Endothelial cell (in vitro differentiated cells): ENCODE measurements at places on chromosomes 2 and 18.

DNA sequence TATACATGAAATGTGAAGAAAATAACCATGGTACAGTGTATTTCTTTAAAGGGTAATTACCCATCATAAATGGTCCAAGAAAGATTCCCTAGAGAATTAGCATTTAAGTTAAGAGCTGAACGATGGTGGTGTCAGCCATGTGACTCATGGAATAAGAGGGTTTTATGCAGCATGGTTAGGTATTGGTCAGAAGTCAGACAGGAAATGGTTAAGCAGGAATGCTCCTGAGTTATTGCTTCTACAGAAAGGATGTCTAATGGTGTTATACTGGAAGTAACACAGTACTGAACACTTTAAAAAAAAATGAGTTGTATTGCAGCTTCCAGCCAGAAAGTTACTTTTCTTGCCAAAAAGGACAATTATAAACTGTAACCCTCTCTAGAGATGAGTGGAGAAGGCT lies 72.7 kb upstream of the UBE2E3 start:
- DNase-seq, result no peak

DNA sequence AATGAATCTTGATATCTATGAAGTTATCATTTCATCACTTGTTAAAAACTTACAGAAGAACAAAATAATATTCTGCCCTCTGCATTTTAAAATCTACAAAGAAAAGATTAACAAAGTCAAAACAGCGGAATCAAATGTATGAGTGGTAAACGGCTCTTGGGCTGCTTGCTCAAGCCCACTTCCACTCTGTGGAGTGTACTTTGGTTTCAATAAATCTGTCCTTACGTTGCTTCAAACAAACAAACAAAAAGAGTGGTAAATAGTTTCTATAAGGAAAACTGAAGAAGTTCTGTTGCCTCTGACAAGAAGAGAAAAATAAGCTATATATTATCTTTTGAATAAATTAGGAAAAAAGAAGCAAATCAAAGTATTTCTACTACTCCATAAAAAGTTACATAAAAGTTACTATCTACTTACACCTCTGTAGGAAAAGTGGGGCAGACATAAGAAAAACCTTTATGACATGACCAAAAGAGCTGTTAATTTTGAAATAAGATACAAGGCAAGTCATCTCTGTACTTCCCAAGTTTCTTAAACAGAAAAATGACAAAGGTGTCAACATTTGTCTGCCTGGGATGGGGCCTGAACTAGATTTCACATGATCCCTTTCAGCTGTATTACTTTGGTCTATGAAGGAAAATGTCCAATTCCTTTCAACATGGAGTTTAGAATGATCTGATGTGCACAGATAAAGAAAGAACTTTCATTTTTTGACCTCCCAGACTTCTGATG lies 56.5 kb downstream of the MGAT4A start:
- no peak for DNase-seq

GRCh38 chr18:79798999-79799370 lies 1.2 kb downstream of the KCNG2 start:
- DNase-seq, result no peak

DNA sequence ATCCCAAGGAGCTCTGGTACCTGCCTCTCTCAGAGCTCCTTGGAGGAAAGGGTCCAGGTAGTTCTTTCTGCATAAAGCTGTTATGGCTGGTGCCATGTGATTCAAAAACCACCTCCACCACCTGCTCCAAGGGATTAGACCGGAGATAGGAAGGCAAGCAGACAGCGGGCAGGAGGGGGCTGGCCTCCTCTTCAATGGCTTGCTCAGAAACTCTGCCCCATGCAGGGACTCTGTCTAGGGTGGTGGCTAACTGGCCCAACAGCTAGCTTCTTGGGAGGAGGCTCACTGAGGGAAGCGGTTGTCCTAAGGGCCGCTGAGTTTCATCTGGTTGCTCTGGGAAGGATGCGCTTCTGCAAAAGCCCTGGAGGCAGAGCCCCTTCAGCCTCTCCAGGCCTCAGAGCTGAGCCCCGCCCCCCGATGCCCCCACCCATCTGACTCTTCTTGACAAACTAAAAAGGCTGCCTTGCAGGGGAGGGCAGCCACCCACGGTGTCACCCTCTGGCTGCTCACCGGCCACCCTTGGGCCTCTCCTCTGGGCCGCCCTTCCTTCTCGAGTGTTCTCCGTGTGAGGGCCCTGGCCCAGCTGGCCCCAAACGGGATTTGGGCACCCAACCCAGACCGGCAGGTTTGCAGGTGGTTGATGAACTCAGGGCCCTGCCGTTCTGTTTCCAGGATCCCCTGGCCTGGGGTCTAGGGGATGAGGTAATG lies 90.2 kb downstream of the MCFD2 start:
- DNase-seq, result no peak

DNA sequence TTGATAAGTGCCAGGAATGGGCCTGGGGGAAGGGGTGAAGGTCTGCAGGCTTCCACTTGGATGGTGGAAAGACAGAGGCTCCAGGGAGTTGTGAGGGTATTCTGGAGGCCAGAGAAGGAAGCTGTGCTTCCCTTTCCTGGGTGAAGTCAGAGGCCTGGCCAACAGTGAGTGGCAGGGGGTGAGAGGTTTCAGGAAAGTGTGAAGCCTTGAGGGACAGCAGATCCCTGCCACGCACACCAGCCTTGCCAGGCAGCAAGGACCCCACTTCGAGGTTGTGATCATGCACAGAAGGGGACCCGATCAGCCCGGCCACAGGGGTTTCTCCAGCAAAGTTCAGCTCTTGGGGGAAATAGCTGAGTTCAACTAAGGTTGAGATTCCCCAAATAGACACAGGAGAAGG lies 66.5 kb downstream of the SMAD7 start:
- no peak for DNase-seq

GRCh38 chr2:144140891-144141290 lies 379.0 kb downstream of the ZEB2 start:
- DNase-seq, result no peak
